ENCODE measurements at places on chromosomes 7 and 10.
A peak's percentile ranks its signal among the peaks of the same experiment; 100 is the strongest.

- DNase-seq = no peak
These were observed 13.5 kb downstream of the TNPO3 start for GRCh38 chr7:129041142-129042085.

- DNase-seq = no peak
These were observed 44.6 kb downstream of the VWA2 start for GRCh38 chr10:114283535-114284234.

DNA sequence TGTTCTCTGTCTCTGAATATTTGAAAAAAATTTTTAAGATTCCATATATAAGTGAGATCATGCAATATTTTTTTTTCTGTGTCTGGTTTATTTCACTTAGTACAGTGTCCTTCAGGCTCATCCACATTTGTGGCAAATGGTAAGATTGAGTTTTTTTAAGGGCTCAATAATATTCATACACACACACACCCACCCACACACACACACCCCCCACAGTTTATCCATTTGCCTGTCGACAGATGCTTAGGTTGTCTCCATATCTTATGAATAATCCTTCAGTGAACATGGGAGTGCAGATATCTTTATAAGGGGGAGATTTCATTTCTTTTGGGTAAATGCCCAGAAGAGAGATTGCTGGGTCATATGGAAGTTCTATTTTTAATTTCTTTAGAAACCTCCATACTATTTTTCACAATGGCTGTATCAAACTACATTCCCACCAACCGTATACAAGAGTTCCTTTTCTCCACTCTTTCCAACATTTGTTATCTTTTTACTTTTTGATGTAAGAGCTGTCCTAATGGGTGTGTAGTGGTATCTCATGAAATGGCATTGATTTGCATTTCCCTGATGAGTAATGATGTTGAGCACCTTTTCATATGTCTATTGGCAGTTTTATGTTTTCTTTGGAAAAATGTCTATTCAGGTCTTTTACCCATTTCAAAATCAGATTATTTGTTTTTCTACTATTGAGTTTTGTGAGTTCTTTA is 35.0 kb downstream of the AUTS2 start:
- DNase-seq = no peak

DNA sequence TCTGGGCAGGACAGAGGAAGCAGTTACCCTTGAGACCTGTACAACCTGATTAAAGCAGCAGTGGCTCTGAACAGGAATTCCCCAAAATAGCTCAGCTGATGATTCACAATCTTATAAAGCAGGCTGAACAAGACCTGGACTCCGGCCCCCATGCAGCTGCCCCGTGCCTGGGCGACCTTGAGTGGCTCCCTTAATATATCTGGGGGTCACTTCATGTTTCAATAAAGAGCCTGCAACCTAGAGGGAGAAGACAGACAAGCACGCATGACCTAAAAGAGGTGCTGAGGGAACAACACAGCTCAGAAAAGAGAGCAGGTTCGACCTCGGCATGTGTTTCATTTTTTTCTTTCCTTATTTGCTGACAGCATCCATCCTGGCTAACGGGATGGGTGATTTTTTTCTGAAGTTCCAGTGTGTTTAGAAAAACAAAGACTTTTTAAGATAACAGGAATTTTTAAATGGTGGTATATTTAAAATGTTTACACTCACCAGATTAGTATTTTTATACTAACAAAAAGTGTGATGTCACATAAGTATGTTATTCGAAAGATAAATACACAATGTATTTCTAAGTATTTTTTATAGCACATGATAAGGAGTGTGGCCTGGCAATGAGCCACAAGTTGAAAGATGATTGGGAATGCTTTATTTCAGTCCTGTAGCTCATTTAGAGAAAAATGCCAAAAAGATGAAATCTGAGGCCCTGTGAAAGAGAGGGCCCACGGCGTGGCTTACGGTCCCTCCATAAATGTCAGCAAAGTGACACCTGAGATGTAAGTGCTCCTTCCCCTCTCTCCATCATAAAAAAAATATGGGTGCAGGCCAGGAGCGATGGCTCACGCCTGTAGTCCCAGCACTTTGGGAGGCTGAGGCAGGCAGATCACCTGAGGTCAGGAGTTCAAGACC is 161.3 kb downstream of the SLIT1 start:
- peak; percentile 82 for DNase-seq

- DNase-seq = no peak
These were observed 480.5 kb downstream of the PHTF2 start for GRCh38 chr7:78279032-78279431.
